ENCODE measurements at places on chromosomes 4 and X.
A peak's percentile ranks its signal among the peaks of the same experiment; 100 is the strongest.

DNA sequence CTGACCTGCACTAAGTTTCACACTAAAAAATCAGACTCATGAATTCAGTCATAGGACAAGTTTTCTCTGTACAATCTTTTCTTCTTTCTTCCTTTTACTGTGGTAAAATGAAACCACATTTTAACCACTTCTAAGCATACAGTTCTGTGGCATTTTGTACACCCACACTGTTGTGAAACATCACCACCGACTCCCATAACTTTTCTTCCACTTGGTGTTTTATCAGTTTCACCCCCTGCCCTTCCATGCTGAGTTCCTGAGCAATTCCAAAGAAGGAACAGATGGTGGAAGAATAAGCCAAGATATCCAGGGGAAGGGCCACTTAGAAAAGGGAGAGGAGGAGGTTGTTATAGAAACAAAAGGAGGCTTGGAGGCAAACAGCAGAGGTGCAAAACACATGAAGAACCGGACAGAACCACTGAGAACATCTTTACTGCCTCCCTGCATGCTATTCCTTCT lies 22.6 kb downstream of the SLC25A4 start:
- peak; percentile 65 for DNase-seq

DNA sequence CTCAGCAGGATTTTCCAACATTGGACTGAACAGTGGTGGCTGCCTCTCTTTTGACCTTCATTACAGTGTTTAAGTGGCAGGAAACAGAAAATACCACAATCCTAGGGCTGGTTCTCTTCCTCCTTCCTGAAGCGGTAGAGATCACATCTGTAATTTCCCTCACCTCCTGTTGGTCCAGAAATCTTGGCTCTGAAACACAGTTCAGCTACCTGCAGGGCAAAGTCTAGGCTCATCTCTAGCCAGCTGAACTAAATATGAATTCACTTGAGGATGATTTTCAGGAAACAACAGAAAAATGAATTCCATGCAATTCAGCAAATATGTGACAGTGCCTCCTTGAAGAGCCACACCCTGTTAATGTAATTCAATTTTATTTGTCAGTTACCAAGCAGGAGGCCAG lies 531.9 kb downstream of the INPP4B start:
- DNase-seq, result no peak

DNA sequence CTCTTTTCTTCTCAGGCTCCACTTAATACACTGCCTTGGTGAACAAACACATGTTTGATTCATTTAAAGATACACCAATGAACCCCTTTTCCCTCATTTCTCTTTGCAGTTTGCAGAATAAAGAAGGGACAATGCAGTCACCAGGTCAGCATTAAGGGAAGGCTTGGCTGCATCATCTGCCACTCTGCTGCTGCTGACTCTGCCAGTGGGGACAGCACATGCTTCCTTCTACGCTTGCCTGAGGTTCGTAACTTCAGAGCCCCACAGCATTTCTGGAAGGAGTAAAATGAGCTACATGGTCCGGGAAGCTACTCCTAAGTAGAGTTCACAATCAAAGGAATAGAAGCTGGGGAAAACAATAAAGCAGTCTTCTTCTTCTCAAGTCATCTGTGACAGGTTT lies 178.9 kb upstream of the GATB start:
- no peak for DNase-seq

GRCh38 chr4:87913896-87914295 lies 61.6 kb upstream of the SPP1 start:
- no peak for DNase-seq

- DNase-seq, result no peak
Observed at GRCh38 chr4:15117270-15117946, 115.1 kb downstream of the CPEB2 start.

DNA sequence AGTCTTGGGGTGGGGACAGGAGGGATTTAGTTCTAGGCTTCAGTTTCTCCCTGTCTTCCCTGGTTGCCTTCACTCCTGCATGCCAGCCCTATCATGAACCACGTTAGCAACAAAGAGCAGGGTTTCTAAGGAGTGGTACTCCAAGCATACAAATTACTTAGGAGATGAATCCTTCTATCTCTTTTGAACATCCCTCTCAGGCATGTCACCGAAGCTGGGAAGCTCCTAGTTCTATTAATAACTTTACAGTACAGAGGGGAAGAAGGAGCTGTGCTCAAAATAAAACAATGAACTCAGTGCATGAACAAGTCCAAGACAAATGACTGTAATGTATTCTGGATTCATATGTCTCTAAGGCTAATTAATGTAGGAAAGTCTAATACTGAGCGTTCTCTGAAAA lies 450.6 kb upstream of the RASGEF1B start:
- DNase-seq, result no peak

DNA sequence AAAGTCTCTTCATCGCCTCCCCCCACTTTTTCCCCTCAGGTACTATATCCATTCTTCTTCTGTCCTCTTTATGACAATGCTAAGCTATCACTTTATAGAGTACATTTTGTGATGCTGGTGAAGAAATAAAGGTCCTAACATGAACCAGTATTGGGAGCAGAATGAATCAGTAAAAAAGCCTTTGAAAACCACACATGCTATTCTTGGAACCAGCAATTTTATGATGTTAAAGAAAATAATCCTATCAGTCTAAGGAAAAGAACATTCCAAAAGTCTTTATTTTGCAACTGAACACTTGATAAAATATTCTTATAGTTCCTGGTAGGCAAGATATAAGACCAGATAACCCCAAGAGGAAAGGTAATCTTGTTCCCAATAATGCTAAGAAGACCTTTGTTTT lies 107.8 kb upstream of the MCF2 start:
- peak; percentile 56 for DNase-seq

GRCh38 chr4:10117359-10118047 lies 904 bp upstream of the WDR1 start:
- peak; percentile 72 for DNase-seq

- peak; percentile 65 for DNase-seq
Observed at GRCh38 chr4:138749303-138749702, 266.3 kb upstream of the NOCT start.

- peak; percentile 15 for DNase-seq
Observed at GRCh38 chrX:100976211-100976610, 6.7 kb downstream of the ARL13A start.

- DNase-seq, result no peak
Observed at GRCh38 chr4:73343432-73343831, 60.7 kb upstream of the ALB start.

- DNase-seq, result no peak
Observed at GRCh38 chr4:126610933-126611332, 1021.8 kb upstream of the INTU start.

DNA sequence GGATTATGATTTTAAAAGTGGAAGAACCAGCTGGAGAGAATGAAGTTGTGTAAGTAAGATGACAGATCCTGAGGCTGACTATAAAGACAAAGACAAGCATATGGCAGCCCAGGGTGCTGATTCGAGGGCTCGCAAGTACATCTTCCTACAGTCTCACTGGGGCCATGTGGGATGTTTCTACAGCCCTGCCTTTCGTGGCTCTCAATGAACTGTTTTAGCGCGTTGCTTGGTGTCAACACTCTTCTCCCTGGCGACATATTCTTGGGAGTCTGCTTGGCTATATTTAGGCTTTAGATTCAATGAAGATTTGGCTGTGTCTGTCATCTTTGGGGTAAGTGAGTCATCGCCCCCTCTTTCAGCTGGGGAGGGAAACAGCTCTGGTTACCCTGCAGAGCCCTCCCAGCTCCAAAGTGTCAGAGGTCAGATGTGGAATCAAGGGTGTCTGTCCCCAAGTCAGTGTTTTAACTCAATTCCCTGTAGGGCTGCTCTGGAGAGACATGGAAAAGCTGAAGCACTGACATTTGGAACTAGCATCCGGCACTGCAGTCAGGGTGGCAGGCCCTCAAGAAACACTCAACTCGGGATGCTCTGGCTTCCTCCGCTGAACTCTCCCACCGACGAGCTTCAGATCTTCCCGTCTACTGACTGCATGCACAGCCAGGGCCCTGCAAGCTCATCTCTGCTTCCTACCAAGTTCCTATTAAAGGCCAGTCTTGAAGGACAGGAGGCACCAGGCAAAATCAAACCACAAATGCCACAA lies 65.7 kb downstream of the GATB start:
- peak; percentile 28 for DNase-seq

- peak; percentile 88 for DNase-seq
Observed at GRCh38 chr4:158209825-158210807, at the start of gene TMEM144. TMEM144 (plus strand) TSS chr4:158210486; CDS start chr4:158212668, 2,182 bp downstream.

- no peak for DNase-seq
Observed at GRCh38 chrX:130106071-130106470, 4.2 kb downstream of the ELF4 start.

- DNase-seq, result no peak
Observed at GRCh38 chrX:47145395-47146120, 537 bp downstream of the RBM10 start.

DNA sequence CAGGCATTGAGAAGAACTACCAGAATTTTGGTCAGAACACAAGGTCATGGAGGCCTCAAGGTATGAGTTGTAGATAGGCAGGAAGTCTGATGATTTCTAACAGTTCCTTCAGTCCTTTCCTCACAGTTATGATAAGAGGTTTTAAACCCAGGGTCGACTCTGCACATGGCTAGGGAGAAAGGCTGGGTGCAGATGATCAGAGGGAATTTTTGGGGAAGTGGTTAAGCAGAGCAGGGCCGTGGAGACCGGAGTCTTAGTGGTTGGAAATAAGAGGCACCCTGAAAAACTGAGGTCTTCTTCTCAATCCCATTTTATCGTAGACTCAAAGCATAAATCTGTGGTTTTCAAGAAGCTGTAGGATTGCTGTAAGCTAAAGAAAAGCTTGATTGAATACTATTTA lies 118.5 kb upstream of the ANK2 start:
- no peak for DNase-seq

GRCh38 chr4:102596532-102596931 lies 95.4 kb downstream of the NFKB1 start:
- no peak for DNase-seq

- peak; percentile 21 for DNase-seq
Observed at GRCh38 chr4:105624530-105624929, 72.1 kb downstream of the ARHGEF38 start.
